ENCODE measurements at places on chromosomes 6 and 20.

GRCh38 chr20:4766631-4767030 is 44.9 kb downstream of the PRND start:
- no peak for DNase-seq

DNA sequence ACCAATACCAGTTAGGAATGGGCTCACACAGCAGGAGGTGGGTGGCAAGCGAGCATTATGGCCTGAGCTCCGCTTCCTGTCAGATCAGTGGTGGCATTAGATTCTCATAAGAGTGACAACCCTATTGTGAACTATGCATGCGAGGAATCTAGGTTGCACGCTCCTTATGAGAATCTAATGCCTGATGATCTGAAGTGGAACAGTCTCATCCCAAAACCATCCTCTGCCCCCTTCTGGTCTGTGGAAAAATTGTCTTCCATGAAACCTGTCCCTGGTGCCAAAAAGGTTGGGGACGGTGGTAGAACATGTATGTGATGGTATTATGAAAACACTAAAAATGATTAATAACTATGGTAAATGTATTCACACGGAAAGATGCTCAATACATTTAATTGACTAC is 99.7 kb upstream of the HIVEP1 start:
- no peak for DNase-seq

DNA sequence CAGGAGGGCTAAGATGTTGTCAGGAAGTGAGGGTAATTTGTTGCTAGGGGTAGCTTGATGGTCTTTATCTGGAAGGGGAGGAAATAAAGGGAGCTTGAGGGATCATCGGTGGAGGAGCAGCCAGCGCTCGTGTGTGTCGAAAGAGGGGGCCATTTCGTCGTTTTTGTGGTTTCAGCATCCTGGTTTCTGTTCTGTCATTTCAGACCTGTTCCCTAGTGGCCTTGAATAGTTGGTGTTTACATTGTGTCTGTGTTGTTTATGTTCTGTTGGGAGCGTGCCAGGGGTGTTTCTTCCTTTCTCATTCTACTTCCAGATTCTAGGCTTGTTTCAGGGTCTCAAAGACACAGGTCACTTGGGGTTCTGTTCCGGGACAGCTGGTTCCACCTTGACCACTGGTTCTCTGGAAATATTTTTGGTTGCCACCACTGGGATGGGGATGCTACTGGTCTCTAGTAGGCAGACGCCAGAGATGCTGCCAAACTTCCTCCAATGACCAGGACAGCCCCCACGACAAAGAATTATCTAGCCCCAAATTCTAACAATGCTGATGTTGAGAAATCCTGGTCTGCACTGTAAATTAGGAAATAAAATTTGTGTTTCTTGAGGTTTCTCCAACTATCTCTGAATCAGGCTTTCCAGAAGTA is 113.9 kb upstream of the NAA20 start:
- no peak for DNase-seq

- DNase-seq, result no peak
Observed at GRCh38 chr6:13487122-13488014, at the start of gene GFOD1. TSS of gene GFOD1 (minus strand) at chr6:13487600. CDS start at chr6:13486890, 710 bp downstream.

GRCh38 chr20:33679758-33680485 is 5.7 kb upstream of the NECAB3 start:
- no peak for DNase-seq

DNA sequence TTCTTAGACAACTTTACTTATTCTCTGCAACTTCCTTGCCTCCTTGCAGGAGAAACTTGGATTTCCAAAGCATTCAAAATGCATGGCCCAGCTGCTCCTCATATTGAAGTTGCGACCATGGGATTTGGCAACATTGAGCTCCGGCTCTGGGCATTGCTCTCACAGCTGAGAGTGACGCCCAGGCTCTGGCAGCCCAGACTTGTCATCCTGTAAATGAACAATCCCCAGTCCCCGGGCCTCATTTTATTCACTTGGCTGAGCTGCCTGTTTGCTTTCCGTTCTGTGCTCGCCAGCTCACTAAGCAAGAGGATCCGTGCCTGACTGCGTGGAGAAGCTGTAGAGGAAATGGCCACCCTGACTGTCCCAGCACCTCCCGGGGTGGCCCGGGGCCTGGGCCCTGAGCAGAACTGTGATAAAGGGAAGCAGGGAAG is 119.5 kb upstream of the CD93 start:
- DNase-seq, result no peak

DNA sequence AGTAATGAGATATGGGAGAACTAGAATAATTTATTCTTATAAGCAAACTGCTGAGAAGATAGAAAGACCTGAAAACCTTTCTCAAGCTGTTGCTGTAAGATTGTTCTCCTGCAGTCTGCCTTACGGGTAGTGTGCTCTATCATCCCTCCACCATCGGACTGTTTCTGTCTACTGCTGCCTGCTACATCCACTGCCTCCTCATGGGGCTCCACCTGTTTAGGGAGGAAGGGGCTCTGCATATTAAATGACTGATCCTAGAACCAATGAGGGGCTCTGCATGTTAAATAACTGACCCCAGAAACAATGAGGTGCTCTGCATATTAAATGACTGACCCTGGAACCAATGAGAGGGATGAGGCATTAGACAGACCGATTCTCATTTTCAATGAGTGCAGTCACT is 654.6 kb downstream of the KIF16B start:
- no peak for DNase-seq

- DNase-seq, result no peak
Observed at GRCh38 chr20:37346236-37346534, 245 bp downstream of the SRC start.

- no peak for DNase-seq
Observed at GRCh38 chr20:7038029-7038428, 270.5 kb downstream of the BMP2 start.

DNA sequence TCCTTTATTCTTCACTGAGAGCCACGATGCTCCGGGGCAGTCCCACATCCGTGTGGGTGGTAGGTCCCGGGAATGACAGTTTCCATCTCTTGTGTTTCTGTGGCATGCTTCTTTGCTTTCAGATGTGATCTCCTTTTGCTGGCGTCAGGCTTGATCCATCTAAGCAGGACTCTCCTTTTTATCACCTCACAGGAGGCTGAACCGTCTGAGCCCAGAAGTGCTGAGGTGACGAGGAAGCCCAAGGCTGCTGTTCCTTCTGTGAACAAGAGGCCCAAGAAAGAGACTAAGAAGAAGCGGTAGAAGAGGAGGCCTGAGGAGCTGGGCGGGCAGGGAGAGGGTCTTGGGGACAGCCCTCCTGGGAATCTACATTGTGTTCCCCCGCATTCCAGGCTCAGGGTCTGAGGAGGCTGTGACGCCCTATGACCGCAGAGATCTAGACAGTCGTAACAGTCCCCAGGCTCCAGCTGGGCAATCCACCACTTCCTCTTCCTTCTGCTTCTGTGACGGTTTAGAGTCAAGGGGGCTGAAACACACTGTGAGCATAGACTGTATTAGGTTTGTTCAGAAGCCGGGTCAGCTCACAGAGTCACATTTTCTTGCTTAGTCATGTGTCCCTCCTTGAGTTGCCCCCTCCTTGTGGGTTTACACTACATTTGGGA is 26.8 kb downstream of the MANBAL start:
- DNase-seq, result no peak

GRCh38 chr6:137820425-137820824 is 46.6 kb upstream of the TNFAIP3 start:
- DNase-seq, result no peak

DNA sequence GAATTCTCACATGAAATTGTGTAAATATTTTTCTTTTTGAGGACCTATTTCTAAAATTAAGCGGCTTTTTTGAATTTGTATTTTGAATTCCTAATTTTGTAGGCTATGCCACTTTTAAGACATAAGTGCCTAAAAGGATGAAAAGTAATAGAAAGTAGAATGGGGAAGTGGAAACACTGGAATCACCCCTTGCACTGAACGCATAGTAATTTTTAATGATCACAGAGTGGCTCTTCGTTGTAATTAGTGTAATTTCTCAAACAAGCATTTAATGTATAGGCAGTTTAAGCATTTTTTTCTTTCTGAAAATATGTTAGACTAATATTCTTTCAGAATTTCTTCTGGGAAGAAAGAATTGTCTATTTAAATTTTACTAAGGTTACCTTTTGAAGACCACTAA is 73.2 kb downstream of the ARID1B start:
- no peak for DNase-seq

- peak; percentile 36 for DNase-seq
Observed at GRCh38 chr6:166757232-166758135, 130.4 kb upstream of the RPS6KA2 start.

- DNase-seq, result no peak
Observed at GRCh38 chr6:119360262-119360915, 10.8 kb upstream of the MAN1A1 start.

DNA sequence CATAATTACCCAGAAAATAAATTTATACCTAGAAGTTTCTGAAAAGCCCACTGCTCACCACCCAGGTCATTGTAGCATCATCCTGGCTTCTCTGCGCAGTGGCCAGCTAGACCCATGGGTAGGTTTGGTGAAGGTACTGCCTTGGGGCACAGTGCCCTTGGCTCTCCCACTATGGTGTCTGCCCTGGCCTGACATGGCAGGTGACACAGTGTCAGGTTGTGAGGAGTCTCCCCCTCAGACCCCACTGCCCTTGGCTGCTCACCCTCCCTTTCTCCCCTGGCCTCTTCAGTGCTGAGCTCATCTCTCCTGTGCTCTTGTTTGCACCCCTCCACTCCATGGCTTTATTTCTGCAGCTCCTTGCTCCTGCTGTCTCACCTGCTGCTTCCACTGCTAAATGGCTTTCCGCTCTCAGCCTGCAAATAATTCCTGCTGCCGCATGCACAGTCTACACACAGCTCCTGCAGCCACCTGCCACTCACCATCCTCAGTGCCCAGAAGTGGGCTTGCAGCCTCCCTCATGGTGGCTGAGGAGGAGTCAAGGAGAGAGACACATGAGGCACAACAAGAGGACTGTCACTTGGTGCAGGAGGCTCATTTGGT is 313.4 kb upstream of the MOCS1 start:
- no peak for DNase-seq

DNA sequence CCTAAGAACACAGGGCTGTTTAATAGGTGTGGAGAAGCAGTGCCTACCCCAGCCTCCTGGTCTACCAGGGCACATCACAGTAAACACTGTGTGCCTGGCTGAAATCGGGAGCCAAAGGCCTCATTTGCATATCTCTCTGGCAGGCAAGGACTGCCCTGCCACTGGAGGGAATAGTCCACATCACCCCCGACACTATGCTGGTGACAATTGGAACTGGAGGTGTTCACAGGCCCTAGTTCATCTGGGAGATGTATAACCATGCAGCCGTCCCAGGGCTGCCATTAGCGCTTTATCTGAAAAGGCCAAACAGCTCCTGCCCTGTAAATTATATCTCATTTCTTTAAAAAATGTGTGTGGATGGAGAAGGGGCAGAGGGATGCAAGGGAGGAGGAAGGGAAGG is 150.3 kb downstream of the LINC00237 start:
- no peak for DNase-seq

GRCh38 chr20:8012724-8013123 is 6.8 kb downstream of the TMX4 start:
- DNase-seq, result no peak

DNA sequence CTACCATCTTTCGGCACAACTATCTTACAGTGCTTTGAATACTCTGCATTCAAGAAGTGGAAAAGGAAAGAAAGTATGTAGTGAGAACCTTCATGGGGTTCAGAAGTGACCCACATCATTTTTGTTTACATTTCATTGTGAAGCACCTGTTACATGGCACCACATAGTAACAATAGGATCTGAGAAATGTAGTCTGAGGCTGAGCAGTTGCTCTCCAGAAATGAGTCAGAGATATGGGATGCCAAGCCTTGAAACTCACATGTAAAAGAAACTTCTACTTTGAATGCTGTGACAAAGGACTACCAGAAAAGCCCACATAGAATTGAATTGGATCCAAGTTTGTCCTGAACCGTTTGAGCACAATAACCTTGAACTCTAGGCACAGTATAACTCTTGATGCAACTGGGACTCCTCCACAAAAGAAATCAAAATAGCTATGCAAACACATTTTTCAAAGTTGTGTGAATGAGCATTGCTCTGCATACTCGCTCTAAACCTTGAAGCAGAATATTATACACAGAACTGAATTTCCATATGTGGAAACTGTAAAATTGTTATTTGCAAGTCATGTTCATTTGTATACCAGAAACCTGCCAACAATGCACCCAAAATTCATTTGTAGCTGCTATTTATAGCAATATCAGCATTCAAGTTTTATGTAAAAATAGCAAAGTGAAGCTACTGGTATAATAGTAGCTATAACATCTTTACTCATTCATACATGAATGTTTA is 400.9 kb upstream of the POU3F2 start:
- DNase-seq, result no peak

- no peak for DNase-seq
Observed at GRCh38 chr20:14313341-14314020, 23.9 kb downstream of the FLRT3 start.

GRCh38 chr6:14396826-14397517 is 279.4 kb downstream of the CD83 start:
- no peak for DNase-seq

- DNase-seq, result no peak
Observed at GRCh38 chr6:51336185-51336584, 517.5 kb downstream of the TFAP2B start.

GRCh38 chr6:89828988-89829471 is 650 bp upstream of the CASP8AP2 start:
- no peak for DNase-seq

DNA sequence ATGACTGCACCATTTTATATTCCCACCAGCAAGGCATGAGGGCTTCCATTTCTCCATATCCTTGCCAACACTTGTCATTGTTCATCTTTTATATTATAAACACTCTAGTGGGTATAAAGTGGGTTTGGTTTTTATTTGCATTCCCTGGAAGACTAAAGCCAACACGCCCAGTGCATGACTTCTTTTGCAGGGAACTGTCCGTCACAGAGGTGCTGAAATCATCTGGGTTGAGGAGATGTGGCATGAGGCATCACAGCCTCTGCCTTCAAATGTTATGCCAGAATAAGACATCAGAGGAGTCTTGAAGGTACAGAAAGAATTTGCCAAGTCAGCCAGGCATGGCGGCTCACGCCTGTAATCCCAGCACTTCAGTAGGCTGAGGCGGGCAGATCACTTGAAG is 29.9 kb upstream of the FAM210B start:
- no peak for DNase-seq

DNA sequence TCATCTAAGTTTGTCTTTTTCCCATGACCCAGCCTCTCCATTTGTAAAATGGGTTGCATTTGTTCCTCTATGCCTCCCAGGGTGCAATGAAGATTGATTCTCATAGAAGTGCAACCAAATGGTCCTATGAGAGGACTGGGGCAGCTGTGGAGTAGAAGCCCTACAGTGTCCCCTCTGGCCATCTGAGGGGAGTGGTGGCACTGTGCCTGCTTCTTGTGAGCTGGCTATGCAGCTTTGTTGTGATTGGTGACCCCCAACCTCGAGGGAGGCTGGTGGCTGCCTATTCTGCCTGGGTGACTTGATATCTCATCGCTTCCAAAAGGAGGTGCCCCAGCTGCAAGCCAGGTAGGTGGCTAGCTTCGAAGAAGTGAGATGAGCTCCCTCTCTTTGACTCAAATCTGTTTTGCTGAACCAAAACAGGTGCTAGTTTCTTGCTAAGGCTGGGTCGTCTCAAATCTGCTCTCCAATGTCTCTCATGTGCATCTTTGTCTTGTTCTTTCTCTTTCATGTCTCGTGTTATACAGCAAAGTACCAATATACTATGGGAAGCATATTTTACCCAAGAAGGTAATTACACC is 33.9 kb downstream of the TXLNB start:
- no peak for DNase-seq
